ENCODE measurements at places on chromosomes 2 and 18.
A peak's percentile ranks its signal among the peaks of the same experiment; 100 is the strongest.

GRCh38 chr2:99636144-99637034, 146.6 kb upstream of the REV1 start:
- no peak for DNase-seq

DNA sequence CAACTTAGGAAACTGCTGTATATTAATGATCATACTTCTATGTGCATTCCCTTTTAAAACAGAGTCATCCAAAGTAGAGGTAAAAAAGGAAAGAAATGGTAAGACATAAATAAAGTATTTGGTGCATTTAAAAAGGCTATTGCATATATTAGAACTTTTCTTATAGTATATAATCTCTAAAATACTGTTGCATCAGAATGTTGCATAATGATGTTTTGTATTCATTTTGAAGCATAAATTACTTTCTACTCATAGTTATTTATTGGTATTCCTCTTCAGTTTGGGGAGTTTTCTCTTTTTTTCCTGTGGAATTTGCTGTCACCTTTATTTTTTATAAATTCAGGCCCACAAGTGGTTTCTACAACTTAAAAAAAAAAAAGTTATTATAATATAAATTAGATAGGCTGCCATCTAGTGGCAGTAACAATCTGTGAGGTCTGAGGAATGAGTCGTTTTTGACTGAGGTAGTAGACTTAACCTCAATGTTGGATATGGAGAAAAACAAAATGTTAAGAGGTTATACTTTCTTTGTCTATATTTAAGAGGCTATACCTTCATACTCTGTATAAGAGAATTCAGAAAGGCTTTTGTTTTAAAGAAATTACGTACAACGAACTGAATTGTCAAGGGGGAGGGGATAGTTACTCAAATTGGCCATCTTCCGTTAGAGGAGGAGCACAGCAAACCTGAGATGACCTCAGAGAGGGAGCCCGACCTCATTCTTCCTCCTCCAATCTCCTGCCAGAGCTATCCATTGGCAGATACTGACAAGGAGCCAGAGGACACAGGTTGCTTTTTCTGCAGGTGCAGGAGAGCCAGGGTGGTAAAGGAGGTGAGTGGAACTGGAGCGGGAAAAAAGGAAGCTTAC, 23.8 kb downstream of the ANKAR start:
- peak; percentile 6 for DNase-seq

GRCh38 chr2:64260817-64261216, 116.6 kb upstream of the PELI1 start:
- DNase-seq, result no peak

- no peak for DNase-seq
These were observed 31.0 kb downstream of the TGFA start for GRCh38 chr2:70522627-70523026.

- no peak for DNase-seq
These were observed 7.5 kb downstream of the HSBP1L1 start for GRCh38 chr18:79971986-79972385.

- DNase-seq, result no peak
These were observed 157.9 kb downstream of the ANKRD44 start for GRCh38 chr2:197152451-197153228.

Measured in effector CD8-positive, alpha-beta T cell (primary cell).